NCI-H2227 treated with DMSO at 0.1 percent for 48 hours (cell line): ENCODE measurements at places on chromosomes 5 and 9.

GRCh38 chr5:67636091-67636490 is 439.5 kb upstream of the CD180 start:
- no peak for DNase-seq

GRCh38 chr5:73137563-73138530 is 17.5 kb downstream of the TMEM171 start:
- DNase-seq, result no peak

GRCh38 chr5:107517185-107518033 is 153.3 kb downstream of the EFNA5 start:
- DNase-seq, result no peak

DNA sequence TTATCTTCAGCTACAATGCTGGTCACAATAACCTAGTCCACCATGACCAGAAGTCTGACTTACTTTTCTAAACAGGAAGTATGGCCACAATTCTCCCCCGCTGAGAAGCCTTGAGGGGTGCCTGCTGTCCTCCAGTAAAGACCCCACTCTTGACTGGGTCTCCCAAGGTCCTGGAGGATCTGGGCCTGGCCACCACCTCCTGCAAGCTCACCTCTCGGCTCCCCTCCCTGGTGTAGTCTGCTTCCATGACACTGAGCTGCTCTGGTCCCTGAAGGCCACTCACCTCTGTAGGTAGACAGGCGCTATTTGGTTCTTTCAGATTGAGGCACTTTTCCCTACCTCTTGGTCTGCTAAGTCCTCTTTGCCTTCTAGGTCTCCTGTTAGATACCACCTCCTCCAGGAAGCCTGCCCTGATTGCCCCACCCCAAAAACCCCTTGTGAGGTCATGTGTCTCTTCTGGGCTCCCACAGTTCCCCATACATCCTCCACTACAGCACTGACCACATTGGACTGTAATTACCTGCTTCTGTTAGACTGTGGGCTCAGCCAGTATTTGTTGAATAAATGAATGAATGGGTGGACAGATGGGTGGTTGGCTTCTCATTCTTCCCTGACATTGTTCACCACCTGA is 62.6 kb upstream of the IER5L start:
- no peak for DNase-seq

- no peak for DNase-seq
Observed at GRCh38 chr9:96149533-96150280, 152.3 kb downstream of the HSD17B3 start.

- DNase-seq, result no peak
Observed at GRCh38 chr9:4923580-4924544, 61.2 kb upstream of the JAK2 start.

- DNase-seq, result no peak
Observed at GRCh38 chr5:119370486-119370885, 14.7 kb downstream of the TNFAIP8 start.

GRCh38 chr5:157252711-157253465 is 13.0 kb upstream of the CYFIP2 start:
- no peak for DNase-seq

GRCh38 chr9:127405344-127406125 is 8.6 kb downstream of the SLC2A8 start:
- DNase-seq, result no peak

DNA sequence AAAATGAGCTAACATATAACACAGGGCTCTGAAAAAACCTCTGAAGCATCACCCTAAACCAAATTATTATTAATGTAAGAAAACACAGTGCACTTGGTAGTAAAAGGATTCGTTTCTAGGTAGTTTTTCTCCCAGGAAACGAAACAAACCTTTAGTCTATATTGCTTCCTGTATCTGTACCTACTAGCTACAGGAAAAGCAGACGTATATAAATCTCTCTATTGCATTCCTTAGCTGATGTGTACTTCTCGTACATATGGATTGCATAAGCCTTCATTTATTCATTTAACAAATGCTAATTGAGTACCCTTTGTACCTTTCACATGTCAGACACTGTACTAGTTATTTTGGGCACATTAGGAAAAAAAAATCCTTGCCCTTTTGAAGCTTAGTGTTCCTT is 85.0 kb upstream of the RASA1 start:
- no peak for DNase-seq

- DNase-seq, result no peak
Observed at GRCh38 chr5:922436-923280, 30.0 kb downstream of the TRIP13 start.

- peak; percentile 4 for DNase-seq
Observed at GRCh38 chr9:9791611-9792010, 821.2 kb downstream of the PTPRD start.

- DNase-seq, result no peak
Observed at GRCh38 chr5:16178745-16179372, 732 bp downstream of the MARCHF11 start.

DNA sequence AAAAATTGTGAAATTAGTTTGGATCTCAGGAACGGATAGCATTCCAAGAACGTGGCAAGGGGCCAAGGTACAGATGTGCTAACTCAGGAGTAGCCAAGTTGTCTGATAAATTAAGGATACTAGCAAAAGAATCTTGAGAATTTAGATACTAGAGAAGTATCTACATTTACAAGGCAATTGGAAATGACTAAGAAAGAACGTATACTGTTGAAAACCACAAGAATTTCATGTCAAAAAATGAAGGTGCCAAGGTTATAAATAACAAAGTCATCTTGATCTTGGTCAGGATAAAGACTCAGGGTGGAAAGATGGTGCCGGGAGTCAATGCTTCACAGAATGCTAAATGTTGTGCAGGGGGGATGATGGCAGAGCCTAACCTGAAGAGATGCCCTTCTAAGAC is 19.2 kb downstream of the CAPSL start:
- no peak for DNase-seq

DNA sequence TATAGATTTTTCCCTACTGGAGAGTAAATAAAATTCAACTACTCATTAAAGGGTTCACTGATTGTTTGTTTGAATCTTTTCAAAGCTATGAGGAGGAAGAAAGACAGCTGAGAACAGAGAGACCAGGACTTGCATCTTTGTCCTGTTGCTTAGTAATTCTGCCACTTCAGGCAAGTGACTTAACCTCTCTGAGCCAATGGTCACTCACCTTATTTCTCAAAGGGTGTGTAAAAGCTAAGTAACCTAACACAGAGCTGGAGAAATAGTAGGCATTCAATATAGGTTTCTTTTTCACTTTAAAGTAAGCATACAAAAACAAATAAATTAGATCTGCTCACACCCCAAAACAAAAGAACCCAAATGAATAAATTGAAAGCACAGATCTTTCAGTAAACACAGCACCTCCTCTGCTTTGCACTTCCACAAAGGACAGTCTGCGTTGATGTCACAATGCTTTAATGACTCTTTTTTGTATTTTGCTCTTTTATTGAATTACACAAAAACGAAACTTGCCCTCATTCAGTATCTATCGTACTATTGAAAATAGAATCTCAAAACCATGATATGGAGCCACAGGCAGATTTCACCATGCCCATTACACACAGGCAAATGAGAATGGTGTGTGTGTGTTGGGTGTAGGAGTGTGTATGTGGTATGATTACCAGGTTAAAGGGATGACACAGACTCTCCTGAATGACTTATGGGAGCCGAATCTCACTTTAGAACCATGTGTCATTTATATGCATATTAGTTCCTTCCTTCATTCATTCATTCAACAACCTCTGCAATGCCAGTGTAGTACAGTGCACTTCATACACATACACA is 166.0 kb downstream of the EBF1 start:
- no peak for DNase-seq

DNA sequence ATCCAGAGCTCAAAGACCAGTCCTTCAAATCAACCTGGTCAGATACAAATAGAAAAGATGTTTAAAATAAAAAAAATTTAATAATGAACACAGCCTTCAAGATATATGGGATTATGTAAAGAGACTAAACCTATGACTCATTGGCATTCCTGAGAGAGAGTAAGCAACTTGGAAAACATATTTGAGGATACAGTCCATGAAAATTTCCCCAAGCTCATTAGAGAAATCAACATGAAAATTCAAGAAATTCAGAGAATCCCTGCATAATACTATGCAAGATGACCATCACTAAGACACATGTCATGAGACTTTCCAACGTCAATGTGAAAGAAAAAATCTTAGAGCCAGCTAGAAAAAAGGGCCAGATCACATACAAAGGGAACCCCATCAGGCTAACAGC is 512.9 kb upstream of the PTGER4 start:
- no peak for DNase-seq

DNA sequence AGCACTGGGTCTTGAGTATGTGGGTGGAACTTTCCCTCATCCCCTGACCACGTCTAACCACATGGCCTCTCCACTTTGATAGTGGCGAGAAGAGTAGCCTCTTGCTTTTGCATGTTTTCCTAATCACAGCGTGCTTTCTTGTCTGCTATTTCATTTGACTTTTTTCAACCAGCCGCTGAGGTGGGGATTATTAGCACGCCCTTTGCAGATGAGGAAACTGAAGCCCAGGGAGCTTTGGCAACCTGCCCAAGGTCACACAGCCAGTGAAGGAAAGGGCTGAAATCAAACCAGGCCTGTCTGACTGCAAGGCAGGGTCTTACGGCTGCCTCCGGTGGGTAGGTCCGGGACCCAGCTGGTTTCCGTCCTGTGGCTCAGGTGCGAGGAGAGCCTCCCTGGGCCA is 106.5 kb upstream of the MSX2 start:
- no peak for DNase-seq

- DNase-seq, result no peak
Observed at GRCh38 chr5:63719147-63719546, 243.1 kb downstream of the HTR1A start.

DNA sequence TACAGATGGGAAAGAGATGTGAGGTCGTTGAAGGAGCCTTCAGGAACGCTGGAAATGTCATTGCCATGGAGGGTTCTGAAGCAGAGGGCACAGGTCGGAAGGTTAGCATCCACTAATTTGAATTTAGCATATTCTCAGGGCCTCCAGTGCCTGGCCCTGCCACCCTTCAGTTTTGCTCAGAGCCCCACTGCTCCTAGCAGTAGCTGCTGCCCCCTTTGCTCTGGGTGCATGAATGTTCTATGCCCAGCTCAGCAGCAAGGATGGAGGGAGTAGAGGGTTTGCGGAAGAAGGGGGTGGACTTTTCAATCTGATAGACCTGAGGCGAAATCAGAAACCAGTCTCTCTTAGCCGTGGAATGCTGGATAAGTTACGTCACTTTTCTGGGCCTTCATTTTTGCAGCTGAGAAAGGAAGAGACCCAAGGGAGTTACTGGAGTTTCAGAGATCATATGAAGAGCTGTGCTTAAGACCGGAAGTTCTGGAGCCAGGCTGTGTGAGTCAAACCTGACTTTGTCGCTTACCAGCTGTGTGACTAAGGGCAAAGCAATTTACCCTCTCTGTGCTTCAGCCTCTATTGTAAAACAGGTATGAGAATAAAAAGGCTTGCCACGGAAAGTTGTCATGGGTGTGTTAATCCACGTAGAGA is 133.2 kb upstream of the PANK3 start:
- no peak for DNase-seq

- no peak for DNase-seq
Observed at GRCh38 chr9:72718503-72718902, 197.1 kb downstream of the TMC1 start.

DNA sequence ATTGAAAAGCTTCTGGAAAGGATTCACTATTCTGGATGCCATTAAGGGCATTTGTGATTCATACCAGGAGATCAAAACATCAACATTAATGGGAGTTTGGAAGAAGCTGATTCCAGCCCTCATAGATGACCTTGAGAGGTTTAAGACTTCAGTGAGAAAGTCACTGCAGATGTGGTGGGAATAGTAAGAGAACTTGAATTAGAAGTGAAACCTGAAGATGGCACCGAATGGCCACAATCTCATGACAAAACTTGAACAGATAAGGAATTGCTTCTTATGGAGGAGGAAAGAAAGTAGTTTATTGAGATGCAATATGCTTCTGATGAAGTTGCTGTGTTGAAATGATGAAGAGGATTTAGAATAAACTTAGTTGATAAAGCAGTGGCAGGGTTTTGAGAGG is 254.6 kb upstream of the SLC24A2 start:
- no peak for DNase-seq

DNA sequence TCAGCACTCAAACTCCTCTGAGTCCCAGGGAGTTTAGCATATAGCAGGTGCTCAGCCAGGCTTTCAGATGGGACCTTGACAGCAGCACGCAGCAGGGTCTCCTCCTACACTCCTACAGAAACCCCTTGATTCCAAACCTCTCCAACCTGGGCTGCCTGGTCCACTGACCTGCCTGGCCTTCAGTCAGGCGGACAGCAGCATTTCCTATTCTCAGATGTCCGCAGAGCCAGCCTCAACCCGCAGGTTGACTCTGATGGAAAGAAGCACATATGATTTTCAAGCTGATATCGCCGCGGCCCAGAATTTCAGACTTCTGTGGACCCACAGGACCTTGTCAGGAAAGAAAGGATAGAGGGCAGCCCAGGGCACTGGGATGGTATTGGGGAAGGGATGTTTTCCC is 5.3 kb upstream of the SLC25A48 start:
- no peak for DNase-seq

DNA sequence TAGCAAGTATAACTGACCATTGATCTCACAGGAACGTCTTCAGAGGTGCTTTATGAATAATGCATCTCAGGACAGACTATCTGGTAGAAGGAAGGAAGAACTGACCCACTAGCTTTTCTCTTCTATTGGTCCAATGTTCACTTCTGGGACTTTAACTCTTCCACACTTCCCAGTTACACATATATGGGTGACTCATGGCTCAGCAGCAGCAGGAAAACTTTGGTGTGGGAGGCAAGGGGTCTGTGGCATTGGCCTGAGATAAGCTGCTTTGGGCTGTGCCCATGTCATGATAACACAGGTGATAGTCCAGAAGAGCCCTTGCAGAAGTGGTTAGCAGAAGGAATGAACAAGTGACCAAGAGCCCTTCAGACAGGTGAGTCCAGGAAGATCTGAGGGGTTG is 148.8 kb downstream of the RAB3C start:
- no peak for DNase-seq

GRCh38 chr5:112005623-112005930 is 248.6 kb upstream of the NREP start:
- DNase-seq, result no peak

GRCh38 chr5:143025971-143026370 is 255.8 kb downstream of the ARHGAP26 start:
- DNase-seq, result no peak

GRCh38 chr5:2003206-2003605 is 120.5 kb upstream of the IRX4 start:
- no peak for DNase-seq

DNA sequence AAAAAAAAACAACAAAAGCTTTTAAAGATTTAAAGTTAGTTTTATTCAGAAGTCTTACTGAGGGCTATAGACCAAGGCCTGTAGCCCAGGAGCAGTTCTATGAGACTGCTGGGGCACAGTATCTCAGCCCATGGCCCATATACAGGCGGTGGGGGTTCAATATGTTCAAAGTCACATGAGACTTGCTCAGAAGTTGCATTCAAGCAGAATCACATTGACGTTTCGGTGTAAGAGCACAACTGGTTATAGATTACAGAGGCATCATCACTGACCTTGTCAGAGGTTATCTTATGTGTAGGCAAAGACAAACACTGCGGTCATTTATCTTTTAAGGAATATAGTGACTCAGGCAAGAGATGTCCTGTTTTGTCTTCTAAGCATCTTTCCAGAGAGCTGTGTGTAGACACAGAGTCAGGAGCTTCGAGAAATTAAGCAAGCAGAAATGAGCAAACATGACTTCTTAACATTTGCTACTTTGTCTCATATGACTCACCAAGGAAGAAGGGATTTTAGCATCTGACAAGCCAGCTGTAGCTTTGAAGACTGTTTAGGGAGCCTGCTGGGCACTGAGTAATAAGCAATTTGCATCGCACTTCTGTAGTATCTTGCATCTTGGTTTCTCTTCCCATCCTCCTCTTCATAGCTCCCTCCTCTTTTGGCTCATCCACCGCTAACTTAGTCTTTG is 12.9 kb upstream of the F2RL1 start:
- no peak for DNase-seq
